LHCN-M2 (cell line): ENCODE measurements at places on chromosomes 2 and 18. TPM values are rescaled to one million over a fixed set of nuclear protein-coding genes. Genes with fewer than 3 reads are reported as not detected.

The ACTG2 gene
- total RNA-seq: 2.3 and 2.9 TPM in 2 replicates

The ICOS gene
- not detected in 2 replicates for total RNA-seq

The GPR17 gene
- not detected in 2 replicates for total RNA-seq

The CDH7 gene
- total RNA-seq: not detected in 2 replicates

DNA sequence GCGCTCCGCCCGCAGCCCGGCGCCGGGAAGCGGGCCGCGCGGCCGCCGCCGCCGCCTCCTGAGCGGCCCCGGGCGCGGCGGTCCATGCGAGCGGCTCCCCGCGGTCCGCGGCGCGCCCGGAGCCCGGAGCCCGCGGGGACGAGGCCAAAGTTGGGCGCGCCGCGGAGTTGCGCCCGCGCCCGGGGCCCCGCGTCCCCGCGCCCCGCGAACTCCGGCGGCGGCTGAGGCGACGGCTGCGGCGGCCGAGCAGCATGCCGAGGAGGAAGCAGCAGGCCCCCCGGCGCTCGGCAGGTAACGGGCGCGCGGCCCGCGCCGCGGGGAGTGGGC lies 992 bp downstream of the TSHZ1 start:
- DNase-seq: no peak

DNA sequence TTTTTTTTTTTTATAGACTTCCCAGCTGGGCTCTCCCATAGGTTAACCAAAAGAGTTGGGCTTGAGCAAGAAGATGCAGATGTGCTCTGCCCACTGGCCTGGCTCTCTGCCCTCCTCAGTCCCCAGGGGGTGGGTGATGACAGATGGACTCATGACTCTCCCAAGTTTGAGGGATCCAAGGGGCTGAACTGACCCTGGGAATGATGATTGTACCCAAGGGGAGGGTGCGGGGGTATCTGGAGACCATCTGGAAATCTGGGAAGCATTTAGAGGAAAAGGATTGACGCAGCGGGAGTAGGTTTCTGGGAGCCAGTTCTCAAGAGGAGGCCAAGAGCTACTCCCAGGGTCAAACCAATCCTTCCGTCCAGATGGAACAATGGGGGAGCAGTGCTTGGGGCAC lies 330.8 kb downstream of the CYP26B1 start:
- DNase-seq: no peak

DNA sequence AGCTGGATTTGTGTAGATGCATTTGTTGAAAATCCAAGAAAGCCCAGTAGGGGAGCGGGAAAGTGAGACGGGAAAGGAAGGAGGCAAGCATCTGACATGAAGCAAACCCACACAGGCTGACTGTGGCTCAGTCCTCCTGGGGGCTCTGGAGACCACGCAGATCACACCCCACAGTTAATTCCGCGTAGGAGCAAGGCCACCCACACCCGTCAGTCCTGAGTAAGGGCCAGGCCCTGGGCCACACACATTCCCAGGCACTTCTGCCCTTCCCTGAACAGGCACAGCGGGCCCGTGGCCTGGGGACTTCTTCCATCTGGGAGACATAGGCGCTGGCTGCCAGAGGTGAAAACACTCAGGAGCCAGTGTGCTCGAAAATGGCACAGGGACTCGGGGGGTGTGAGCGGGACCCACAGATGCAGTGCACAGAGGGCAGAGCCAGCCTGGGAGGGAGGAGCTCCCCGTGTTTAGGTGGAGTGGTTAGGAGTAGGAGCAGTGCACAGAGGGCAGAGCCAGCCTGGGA lies 19.4 kb upstream of the PRLH start:
- no peak for DNase-seq

DNA sequence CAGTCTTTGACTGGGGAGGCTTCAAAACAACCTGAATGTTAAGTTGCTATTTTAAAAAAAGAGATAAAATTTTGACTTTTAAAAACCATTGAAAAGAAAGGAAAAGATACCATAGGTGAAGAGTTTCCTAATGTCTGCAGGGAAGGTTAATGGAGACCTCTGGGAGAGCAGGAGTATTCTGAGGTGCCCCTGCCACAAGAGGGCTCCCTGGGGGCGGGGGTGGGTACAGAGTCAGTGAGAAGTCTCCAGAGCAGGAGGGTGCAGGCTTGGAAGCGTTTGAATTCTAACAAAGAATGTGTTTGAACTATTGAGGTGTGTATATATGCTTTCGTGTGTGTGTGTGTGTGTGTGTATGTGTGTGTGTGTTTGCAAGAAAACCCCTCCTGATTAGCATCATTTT lies 46.7 kb upstream of the ST6GAL2 start:
- DNase-seq: no peak

DNA sequence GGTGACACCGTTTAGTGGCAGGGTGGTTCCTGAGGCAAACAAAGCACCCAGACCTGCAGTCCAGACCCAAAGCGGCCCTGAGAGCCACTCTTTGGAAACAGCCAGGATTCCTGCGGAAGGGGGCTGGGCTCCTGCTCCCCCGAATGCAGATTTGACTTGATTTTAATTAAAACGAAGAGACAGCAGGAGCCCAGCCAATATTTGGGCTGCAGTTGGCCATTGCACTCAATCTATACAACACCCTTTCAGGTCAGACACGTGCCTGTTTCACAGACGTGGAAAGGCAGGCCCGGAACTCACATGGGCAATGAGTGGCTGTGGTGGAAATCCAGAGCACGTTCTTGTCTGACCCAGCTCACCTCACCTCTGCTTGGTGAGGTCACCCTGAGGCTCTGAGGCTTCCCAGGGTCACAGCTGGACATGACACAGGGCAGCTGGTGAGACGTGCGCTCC lies 122.4 kb downstream of the NDUFA10 start:
- no peak for DNase-seq
